Cardiac muscle cell (in vitro differentiated cells and primary cell): ENCODE measurements at places on chromosomes 4 and X. TPM values are rescaled to one million over a fixed set of nuclear protein-coding genes. Genes with fewer than 3 reads are reported as not detected.

Gene DNAAF6
- total RNA-seq, result 0.06 TPM in 1 of 2 replicates, not detected in the other

Gene TMPRSS11D
- total RNA-seq, result not detected in 2 replicates

Gene FOXR2
- not detected in 2 replicates for total RNA-seq

Gene AWAT2
- total RNA-seq, result not detected in 2 replicates

Gene NALF2
- 0.30 and 0.32 TPM in 2 replicates for total RNA-seq

GRCh38 chr4:3867403-3868100 lies 101.4 kb downstream of the ADRA2C start:
- H3K4me3 ChIP-seq, result no peak overlapping the region
- H3K27me3 ChIP-seq, result peaks cover 40% of the 10 kb centered on the region
- H3K4me1 ChIP-seq, result no peaks in the 10 kb centered on the region
- H3K27ac ChIP-seq, result no peak overlapping the region
- H3K36me3 ChIP-seq, result no peaks in the 10 kb centered on the region
- DNase-seq, result no peak

- H3K4me1 ChIP-seq, result no peaks in the 10 kb centered on the region
- H3K27ac ChIP-seq, result no peak overlapping the region
- H3K4me3 ChIP-seq, result no peak overlapping the region
Observed at GRCh38 chr4:137032222-137032621, 500.1 kb downstream of the PCDH18 start.

DNA sequence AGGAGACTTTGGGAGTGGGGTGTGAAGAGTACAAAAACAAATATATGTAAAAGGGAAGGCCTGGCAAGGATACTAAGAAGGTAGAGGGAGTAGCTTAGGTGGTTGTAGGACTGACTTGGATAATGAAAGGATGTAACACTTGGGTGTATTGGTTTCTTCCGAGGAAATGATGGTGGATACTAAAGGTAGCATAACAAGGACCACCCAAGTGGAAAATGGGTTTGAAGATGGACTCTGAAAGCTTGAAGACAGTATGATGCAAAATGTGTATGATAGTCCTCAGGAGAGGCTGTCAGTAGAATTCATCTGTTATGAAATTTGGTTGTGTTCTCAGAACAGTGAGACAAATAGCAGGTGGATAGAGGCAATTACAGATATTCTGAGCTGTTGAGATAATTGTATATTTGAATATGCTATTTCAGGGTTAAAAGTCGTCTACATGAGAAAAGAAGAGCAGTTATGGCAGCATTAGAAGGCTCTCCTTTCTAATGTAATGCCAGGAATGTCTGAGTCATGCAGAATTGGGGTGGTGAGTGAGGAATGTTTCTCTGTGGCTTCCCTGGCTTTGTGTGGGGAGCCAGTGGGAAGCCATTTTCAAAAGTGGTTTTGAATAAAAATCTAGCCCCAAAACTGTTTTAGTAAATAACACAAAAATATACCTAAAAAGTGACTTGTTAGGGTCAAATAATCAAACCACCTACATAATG lies 75.6 kb downstream of the FHIP1A start:
- no peaks in the 10 kb centered on the region for H3K36me3 ChIP-seq
- H3K27ac ChIP-seq, result no peak overlapping the region
- H3K4me3 ChIP-seq, result no peak overlapping the region
- DNase-seq, result peak; percentile 20
- H3K4me1 ChIP-seq, result no peaks in the 10 kb centered on the region
- no peaks in the 10 kb centered on the region for H3K27me3 ChIP-seq

GRCh38 chrX:139826065-139827044 lies 106.5 kb downstream of the ATP11C start:
- peak; percentile 44 for DNase-seq
- no peak overlapping the region for H3K4me3 ChIP-seq
- no peaks in the 10 kb centered on the region for H3K36me3 ChIP-seq
- H3K4me1 ChIP-seq, result peaks cover 22% of the 10 kb centered on the region

DNA sequence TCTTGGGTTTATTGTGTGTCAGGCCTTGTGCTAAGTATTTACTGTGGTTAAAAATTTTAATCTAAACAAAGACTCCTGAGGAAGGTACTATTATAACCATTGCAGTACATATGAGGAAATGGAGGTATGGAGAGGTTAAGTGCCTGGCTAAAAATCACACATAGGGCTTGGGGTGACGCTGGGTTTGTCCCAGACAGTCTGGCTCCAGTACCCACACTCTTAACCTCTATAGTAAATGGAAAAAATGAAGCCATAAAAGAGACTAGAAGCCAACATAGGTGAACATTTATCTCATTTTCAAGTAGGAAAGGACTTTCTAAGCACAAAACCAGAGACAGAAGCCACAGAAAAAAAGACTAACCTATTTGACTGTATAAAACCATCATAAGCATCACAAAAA lies 1.9 kb downstream of the FOXP3 start:
- DNase-seq, result no peak
- H3K27me3 ChIP-seq, result no peaks in the 10 kb centered on the region
- no peaks in the 10 kb centered on the region for H3K36me3 ChIP-seq
- no peak overlapping the region for H3K4me3 ChIP-seq
- H3K4me1 ChIP-seq, result no peaks in the 10 kb centered on the region

DNA sequence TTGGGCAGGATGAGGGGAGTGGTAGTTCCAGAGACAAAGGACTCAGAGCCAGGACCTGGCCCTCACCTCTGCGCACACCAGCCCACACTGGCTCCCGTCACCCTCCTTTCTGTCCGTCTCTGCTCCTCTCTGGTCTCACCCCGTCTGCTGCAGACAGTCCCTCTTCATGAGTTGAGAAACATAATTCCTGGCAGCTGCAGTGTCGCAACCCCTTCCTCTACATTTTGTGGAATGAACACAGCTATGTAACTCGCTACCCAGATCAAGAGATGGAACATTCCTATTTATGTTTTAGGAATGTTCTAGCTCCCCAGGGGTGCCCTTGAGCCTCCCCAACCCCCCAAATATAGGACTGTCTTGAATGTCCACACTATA lies 59.3 kb downstream of the SHROOM2 start:
- peak; percentile 70 for DNase-seq
- no peak overlapping the region for H3K4me3 ChIP-seq
- peaks cover 35% of the 10 kb centered on the region for H3K4me1 ChIP-seq

DNA sequence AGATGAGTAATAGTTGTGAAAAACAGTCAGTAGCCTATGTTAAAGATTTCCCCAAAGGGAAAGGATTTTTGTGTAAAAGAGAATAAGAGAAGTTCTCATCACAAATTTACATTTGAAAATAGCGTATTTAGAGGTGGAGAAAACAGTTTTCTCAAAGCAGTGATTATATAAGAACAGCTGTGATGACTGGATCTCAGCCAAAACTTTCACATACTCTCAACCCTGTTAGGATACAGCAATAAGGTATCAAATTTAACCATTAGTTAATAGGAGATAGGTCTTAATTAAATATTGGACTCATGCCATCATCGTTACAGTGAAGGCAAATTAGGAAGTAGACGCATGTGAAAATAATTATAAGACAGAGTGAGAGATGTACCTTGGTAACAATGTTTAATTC lies 622.7 kb downstream of the PCDH18 start:
- H3K36me3 ChIP-seq, result no peaks in the 10 kb centered on the region
- peak; percentile 17 for DNase-seq
- no peaks in the 10 kb centered on the region for H3K4me1 ChIP-seq
- no peak overlapping the region for H3K27ac ChIP-seq
- H3K4me3 ChIP-seq, result no peak overlapping the region

DNA sequence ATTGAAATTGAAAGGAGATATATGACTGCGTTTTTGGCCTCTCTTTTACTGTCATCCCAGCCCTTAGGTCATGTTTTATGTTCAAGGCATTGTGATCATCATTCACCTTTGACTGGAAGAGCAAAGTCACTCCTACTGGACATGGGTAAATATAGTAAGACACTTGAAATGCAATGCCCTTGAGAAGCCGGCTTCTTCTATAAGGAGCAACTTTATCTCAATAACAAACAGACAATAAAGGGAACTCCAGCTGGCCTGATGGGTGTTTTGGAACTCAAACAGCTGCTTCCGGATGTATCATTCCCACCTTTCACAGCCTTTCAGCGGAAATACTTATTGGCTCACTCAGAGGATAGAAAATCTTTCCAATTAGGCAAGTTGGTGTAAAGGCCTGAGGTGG lies 65.1 kb upstream of the C4orf54 start:
- H3K4me1 ChIP-seq, result peaks cover 40% of the 10 kb centered on the region
- peak; percentile 36 for DNase-seq
- no peaks in the 10 kb centered on the region for H3K27me3 ChIP-seq
- no peak overlapping the region for H3K4me3 ChIP-seq
- no peaks in the 10 kb centered on the region for H3K36me3 ChIP-seq

DNA sequence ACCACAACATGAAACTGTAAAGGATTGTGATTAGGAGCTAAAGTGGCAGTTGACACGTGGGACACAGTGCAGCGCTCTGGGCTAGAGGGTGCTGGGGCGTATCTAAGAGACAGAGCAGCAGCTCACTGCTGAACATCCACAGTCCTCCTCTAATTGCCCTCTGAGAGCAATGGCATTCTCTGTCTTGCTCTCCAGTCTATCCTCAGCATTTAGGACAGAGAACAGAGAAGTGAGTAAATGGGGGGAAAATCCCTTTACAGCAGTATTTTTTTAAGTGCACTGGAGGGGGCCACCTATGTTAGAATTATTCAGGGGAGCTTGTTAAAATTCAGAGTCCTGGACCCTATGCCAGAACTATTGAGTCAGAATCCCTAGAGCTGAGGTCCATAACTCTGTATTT lies 4.2 kb upstream of the TMEM154 start:
- DNase-seq, result no peak
- no peak overlapping the region for H3K27ac ChIP-seq
- peaks cover 28% of the 10 kb centered on the region for H3K27me3 ChIP-seq
- no peak overlapping the region for H3K4me3 ChIP-seq
- peaks cover 43% of the 10 kb centered on the region for H3K4me1 ChIP-seq
